ENCODE measurements at places on chromosomes 12 and 14.

GRCh38 chr14:55843718-55844403, 263.9 kb downstream of the KTN1 start:
- H3K4me3 ChIP-seq = no peak overlapping the region
- H3K27ac ChIP-seq = no peak overlapping the region
- no peak for DNase-seq
- no peaks in the 10 kb centered on the region for H3K27me3 ChIP-seq
- H3K4me1 ChIP-seq = peaks cover 11% of the 10 kb centered on the region
- no peaks in the 10 kb centered on the region for H3K36me3 ChIP-seq

DNA sequence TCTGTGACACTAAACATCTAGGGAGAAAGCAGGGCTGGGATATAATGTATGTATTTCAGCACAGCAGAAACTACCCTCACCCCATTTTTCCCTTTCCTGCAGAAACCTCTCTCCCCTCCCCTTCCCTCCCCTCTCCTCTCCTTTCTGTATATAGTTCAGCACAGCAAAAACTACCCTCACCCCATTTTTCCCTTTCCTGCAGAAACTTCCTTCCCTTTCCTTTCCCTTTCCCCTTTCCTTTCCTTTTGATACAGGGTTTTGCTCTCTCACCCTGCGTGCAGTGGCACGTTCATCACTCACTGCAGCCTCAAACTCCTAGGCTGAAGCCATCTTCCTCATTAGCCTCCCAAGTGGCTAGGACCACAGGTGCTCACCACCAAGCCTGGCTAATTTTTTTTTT, 2.1 kb downstream of the PMEL start:
- no peak overlapping the region for H3K27ac ChIP-seq
- H3K4me3 ChIP-seq = no peak overlapping the region
- no peak for DNase-seq
- peaks cover 17% of the 10 kb centered on the region for H3K4me1 ChIP-seq
- no peaks in the 10 kb centered on the region for H3K36me3 ChIP-seq

DNA sequence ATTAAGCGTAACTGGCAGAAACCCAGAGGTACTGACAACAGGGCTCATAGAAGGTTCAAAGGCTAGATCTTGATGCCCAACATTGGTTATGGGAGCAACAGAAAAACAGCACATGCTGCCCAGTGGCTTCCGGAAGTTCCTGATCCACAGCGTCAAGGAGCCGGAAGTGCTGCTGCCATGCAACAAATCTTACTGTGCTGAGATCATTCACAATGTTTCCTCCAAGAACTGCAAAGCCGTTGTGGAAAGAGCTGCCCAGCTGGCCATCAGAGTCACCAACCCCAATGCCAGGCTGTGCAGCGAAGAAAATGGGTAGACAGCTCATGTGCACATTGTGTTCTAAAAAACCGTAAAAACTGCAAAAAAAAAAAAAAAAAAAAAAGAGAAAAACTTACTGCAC, 192.3 kb downstream of the MON2 start:
- H3K4me3 ChIP-seq = no peak overlapping the region
- H3K4me1 ChIP-seq = no peaks in the 10 kb centered on the region
- H3K36me3 ChIP-seq = no peaks in the 10 kb centered on the region
- no peak overlapping the region for H3K27ac ChIP-seq

GRCh38 chr12:119373001-119373400, 38.5 kb downstream of the CCDC60 start:
- H3K27ac ChIP-seq = no peak overlapping the region
- no peaks in the 10 kb centered on the region for H3K36me3 ChIP-seq
- peaks cover 19% of the 10 kb centered on the region for H3K4me1 ChIP-seq
- H3K4me3 ChIP-seq = no peak overlapping the region
- DNase-seq = no peak

- no peak overlapping the region for H3K4me3 ChIP-seq
- H3K4me1 ChIP-seq = peaks cover 3% of the 10 kb centered on the region
- H3K36me3 ChIP-seq = peaks cover 69% of the 10 kb centered on the region
- H3K27me3 ChIP-seq = no peaks in the 10 kb centered on the region
- DNase-seq = no peak
Measured at GRCh38 chr14:73289729-73290128, 52.4 kb downstream of the PAPLN start.

GRCh38 chr14:92540472-92541048, 27.0 kb downstream of the RIN3 start:
- H3K27me3 ChIP-seq = no peaks in the 10 kb centered on the region
- peak; percentile 80 for DNase-seq
- H3K36me3 ChIP-seq = no peaks in the 10 kb centered on the region
- H3K27ac ChIP-seq = peak overlapping the region; percentile 70
- H3K4me3 ChIP-seq = no peak overlapping the region

DNA sequence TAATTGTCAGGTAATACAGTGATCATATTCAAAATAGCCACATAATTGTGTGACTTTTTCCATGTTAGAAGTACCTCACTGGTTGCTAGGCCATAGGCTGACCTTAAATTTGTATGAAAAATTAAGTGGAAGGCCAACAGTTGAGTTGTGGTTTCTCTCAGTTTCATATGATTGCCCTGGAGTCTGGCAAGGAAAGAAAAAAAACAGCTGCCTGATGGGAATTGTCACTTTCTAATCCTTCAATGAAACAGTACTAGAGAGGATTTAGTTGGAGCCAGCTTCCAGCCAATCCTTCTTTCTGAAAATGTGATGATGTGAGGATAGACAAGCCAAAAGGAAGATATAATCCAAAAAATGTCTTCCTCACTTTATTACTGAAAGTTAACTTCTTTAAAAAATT, 113.6 kb downstream of the ALX1 start:
- DNase-seq = no peak
- no peak overlapping the region for H3K4me3 ChIP-seq
- H3K36me3 ChIP-seq = no peaks in the 10 kb centered on the region
- H3K27ac ChIP-seq = no peak overlapping the region

GRCh38 chr14:89201645-89202044, 215.4 kb downstream of the FOXN3 start:
- H3K4me1 ChIP-seq = peaks cover 5% of the 10 kb centered on the region
- no peaks in the 10 kb centered on the region for H3K36me3 ChIP-seq
- H3K27ac ChIP-seq = no peak overlapping the region
- no peak for DNase-seq

GRCh38 chr12:96623155-96623554, 133.8 kb downstream of the CFAP54 start:
- no peaks in the 10 kb centered on the region for H3K36me3 ChIP-seq
- H3K27ac ChIP-seq = no peak overlapping the region
- no peak for DNase-seq
- H3K27me3 ChIP-seq = no peaks in the 10 kb centered on the region
- H3K4me3 ChIP-seq = no peak overlapping the region
- H3K4me1 ChIP-seq = no peaks in the 10 kb centered on the region

DNA sequence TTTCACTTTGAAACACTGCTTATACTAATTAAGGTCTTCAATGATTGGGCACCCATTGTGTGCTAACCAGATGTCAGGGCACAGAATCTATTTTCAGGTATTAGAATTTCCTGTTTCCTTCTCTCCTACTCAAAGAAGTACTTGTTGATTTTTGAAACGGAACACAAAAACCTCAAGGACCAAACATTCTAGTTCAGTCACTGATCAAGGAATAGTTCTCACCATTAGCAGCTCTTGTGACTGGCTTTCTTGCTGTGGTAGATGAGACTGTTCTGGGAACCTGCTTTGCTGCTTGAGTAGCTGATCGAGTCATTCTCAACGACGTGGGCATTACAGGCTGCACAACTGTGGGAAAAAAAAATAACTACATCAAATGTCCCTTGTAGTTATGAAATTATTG, 11.0 kb downstream of the DLGAP5 start:
- DNase-seq = no peak
- H3K27ac ChIP-seq = no peak overlapping the region
- H3K27me3 ChIP-seq = no peaks in the 10 kb centered on the region
- H3K36me3 ChIP-seq = no peaks in the 10 kb centered on the region
- no peaks in the 10 kb centered on the region for H3K4me1 ChIP-seq
- H3K4me3 ChIP-seq = no peak overlapping the region

DNA sequence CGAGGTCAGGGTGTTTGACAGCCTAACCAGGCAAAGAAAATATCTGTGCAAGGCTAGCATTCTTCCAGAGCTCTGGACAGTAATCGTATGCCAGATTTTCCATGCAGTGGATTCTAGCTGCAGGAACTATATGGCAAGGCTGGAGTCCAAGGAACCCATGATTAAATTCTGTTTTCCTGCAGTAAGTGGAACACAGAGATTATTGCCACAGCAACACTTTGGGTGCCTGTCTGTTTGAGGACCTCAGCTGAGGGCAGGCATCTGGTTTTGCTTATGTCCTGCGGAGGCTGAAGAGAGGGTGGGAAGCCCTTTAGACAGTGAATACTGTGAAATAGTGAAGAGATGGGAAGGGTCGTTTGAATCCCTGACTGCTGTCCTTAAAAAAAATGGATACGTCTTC, 104.4 kb downstream of the DAD1 start:
- no peak for DNase-seq
- peaks cover 5% of the 10 kb centered on the region for H3K4me1 ChIP-seq
- no peaks in the 10 kb centered on the region for H3K36me3 ChIP-seq
- H3K27ac ChIP-seq = no peak overlapping the region
- H3K27me3 ChIP-seq = peaks cover 5% of the 10 kb centered on the region

GRCh38 chr12:131803961-131804521, 24.2 kb upstream of the MMP17 start:
- H3K27me3 ChIP-seq = no peaks in the 10 kb centered on the region
- H3K36me3 ChIP-seq = peaks cover 33% of the 10 kb centered on the region
- H3K4me3 ChIP-seq = no peak overlapping the region
- H3K4me1 ChIP-seq = peaks cover 9% of the 10 kb centered on the region
- H3K27ac ChIP-seq = peak overlapping the region; percentile 13

- H3K36me3 ChIP-seq = peaks cover 17% of the 10 kb centered on the region
- H3K4me1 ChIP-seq = peaks cover 33% of the 10 kb centered on the region
- H3K4me3 ChIP-seq = no peak overlapping the region
- H3K27me3 ChIP-seq = no peaks in the 10 kb centered on the region
- H3K27ac ChIP-seq = no peak overlapping the region
- no peak for DNase-seq
Measured at GRCh38 chr12:123934016-123934620, 38.5 kb downstream of the CCDC92 start.

DNA sequence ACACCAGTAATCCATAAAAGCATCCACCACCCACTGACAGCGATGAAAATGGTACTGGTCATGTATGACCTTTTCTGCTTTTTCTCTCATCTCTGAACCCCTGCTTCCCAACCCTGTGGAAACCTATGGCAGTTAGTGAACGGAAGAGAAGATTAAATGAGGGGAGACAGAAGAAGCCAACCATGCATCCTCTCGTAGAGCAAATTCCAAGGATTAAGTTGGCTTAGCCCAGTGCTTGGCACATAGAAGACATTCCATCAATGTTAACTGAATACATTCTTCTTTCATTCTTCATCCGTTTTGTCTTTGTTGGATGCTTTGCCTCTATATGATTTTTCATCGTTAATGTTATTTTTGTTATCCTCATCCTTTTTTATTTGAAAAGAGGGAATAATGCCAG, 339.7 kb upstream of the FLRT2 start:
- no peaks in the 10 kb centered on the region for H3K27me3 ChIP-seq
- H3K4me1 ChIP-seq = no peaks in the 10 kb centered on the region
- H3K4me3 ChIP-seq = no peak overlapping the region
- no peak overlapping the region for H3K27ac ChIP-seq

DNA sequence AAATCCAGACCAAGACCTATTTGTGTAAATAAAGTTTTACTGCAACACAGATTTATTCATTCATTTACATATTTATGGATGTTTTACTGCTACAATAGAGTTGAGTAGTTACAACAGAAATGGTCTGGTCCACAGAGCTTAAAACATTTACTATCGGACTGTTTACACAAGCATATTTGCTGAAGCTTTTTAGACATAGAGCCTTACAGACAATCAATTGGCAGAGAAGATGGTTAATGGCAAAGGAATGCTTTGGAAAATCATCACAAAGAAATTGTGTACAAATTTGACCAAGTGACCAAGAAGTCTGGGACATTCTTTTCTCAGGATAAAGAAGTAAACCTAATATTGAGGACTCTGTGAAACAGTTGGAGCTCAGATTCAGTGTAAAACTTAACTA, 504.3 kb downstream of the SLC16A7 start:
- no peaks in the 10 kb centered on the region for H3K36me3 ChIP-seq
- no peak overlapping the region for H3K27ac ChIP-seq
- H3K4me3 ChIP-seq = no peak overlapping the region
- DNase-seq = no peak

GRCh38 chr14:74065746-74066575, 18.3 kb downstream of the ALDH6A1 start:
- no peak for DNase-seq
- no peak overlapping the region for H3K27ac ChIP-seq
- H3K4me1 ChIP-seq = no peaks in the 10 kb centered on the region
- peaks cover 93% of the 10 kb centered on the region for H3K36me3 ChIP-seq
- no peaks in the 10 kb centered on the region for H3K27me3 ChIP-seq

- no peaks in the 10 kb centered on the region for H3K36me3 ChIP-seq
- DNase-seq = no peak
- no peaks in the 10 kb centered on the region for H3K4me1 ChIP-seq
- H3K4me3 ChIP-seq = no peak overlapping the region
- H3K27me3 ChIP-seq = no peaks in the 10 kb centered on the region
- H3K27ac ChIP-seq = no peak overlapping the region
Measured at GRCh38 chr12:21934173-21934572, 7.1 kb downstream of the ABCC9 start.

GRCh38 chr12:65279369-65280112, 1.1 kb downstream of the MSRB3 start:
- DNase-seq = no peak
- no peaks in the 10 kb centered on the region for H3K27me3 ChIP-seq
- peaks cover 14% of the 10 kb centered on the region for H3K4me1 ChIP-seq

- peaks cover 75% of the 10 kb centered on the region for H3K36me3 ChIP-seq
- H3K27me3 ChIP-seq = no peaks in the 10 kb centered on the region
- DNase-seq = no peak
- no peak overlapping the region for H3K4me3 ChIP-seq
- no peak overlapping the region for H3K27ac ChIP-seq
Measured at GRCh38 chr12:64412459-64412858, 8.3 kb downstream of the XPOT start.

DNA sequence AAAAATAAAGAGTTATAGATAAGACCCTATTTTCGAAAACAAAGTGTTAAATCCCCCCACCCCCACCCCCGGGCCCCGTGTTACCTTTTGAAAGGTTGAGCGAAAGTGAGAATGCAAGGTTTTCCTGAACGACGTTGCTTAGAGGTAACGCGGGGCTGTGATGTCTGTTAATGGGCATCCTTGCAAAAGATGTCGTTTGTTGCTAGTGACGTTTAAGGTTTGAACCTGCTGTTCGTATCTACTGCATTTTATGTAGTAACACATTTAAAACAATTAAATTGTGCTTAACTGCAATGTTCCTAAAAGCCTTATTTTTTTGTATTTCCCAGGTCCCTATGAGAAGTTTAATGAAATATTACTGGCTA, 1.2 kb downstream of the CPSF6 start:
- no peaks in the 10 kb centered on the region for H3K36me3 ChIP-seq
- H3K27me3 ChIP-seq = no peaks in the 10 kb centered on the region
- H3K4me3 ChIP-seq = peak overlapping the region; percentile 84
- H3K4me1 ChIP-seq = peaks cover 48% of the 10 kb centered on the region
- H3K27ac ChIP-seq = peak overlapping the region; percentile 94

DNA sequence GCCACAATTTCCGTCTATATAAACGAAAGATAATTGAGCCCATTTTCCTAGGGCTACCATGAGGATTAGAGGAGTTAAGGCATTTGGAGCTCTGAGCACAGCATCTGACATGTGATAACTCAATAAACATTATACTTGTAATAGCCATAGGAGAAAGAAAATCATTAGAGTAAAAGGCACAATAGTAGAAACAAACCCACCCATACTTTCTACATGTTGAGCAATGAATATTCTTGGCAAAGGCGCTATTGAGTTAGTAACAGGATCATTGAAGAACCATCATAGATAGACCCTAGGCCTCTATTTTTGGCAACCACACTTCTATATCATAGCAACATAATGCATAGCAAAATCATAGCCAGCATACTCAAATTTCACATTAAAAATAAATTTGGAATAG, 664.1 kb downstream of the NOVA1 start:
- H3K4me1 ChIP-seq = no peaks in the 10 kb centered on the region
- no peak for DNase-seq
- no peak overlapping the region for H3K4me3 ChIP-seq
- no peaks in the 10 kb centered on the region for H3K36me3 ChIP-seq

Data from lower lobe of right lung (tissue), 2 donors.